ENCODE measurements at places on chromosomes 3 and 15. TPM values are rescaled to one million over a fixed set of nuclear protein-coding genes. Genes with fewer than 3 reads are reported as not detected.

Gene GOLGA8R
- 6.7 TPM for polyA plus RNA-seq

Gene KIF7
- polyA plus RNA-seq = 10.3 TPM

Gene ABTB1
- 25.5 TPM for polyA plus RNA-seq

Gene TMEM62
- 17.7 TPM for polyA plus RNA-seq

Gene CYFIP1
- polyA plus RNA-seq = 96.9 TPM

Gene INSYN1
- 23.5 TPM for polyA plus RNA-seq

Gene BFSP2
- polyA plus RNA-seq = 0.33 TPM

Gene TJP1
- polyA plus RNA-seq = 161 TPM

DNA sequence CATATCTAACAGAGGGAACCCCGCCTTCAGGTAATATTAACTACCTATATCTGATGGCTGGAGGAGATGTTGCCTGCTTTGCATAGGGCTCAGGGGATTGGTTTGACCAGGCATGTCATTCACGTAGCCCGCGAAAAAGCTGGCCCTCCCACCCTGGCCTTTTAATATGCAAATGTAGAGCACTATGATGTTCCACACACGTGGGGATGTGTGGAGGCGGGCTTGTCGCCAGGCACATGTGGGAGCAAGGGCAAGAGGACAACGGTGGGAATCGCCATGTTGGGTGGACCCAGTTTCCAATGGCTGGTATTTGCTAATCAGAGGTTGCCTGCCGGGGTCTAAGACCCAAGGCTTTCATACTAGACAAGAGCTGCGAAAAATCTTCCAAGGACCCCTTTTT lies 469.8 kb downstream of the ZPLD1 start:
- no peak for DNase-seq

DNA sequence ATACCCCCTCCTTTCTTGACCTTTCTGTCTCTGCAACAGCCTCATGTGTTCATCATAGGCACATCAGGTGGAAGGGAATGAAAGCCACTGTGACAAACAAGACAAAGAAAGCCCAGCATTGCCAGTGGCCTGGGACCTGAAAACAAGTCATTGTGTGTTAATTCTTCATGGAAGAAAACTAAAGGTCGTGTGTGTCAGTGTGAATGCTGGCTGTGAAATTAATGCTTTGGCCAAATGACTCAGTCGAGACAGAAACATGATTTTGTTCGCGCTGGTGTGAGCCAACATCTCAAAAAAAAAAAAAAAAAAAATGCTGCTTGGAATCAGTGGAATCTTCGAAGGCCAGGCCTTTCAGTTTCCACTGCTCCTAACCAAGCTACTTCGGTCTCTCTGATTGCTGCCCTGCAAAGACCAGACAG lies 386.5 kb upstream of the PROK2 start:
- no peak for DNase-seq

GRCh38 chr3:24023197-24023596 lies 78.1 kb downstream of the NR1D2 start:
- DNase-seq = no peak

DNA sequence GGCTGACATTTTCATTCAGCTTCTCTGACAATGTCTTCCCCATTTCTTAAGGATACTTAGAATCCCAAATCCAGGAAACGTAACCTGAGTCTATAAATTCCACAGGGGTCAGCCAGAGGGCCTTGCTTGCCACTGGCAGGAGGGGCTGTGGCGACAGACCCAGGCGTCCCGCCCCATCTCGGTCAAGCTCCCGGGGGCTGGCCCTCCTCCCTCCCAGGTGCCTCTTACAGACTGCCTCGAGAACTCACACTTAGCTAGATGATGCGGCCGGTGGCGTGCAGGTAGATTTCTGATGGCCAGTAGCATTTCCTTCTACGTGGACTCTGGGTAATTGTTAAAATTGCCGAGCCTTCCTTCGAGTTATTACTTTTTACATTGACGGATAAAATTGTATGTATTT lies 172.5 kb downstream of the NSMCE3 start:
- no peak for DNase-seq
